ENCODE measurements at places on chromosomes 2 and 18. TPM values are rescaled to one million over a fixed set of nuclear protein-coding genes. Genes with fewer than 3 reads are reported as not detected.

DNA sequence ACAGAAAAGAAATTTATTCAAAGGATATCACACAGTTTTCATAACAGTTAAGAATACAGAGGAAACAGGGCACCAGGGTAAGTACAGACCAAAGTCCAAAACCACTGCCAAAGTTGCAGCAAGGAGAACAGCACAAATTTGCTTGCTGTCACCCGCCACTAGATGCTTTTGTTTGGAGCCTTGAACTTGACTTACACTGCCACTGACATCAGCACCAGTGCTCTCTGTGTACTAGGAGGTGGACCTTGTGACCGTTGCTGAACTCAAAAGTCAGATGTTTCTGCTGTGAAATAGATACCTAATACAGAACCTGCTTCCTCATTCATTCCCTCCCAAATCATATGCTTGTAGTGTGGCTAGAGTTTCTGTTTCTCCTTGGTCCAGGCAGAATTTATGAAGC, 578.3 kb upstream of the TMEFF2 start:
- DNase-seq: no peak

- DNase-seq: no peak
Observed at GRCh38 chr2:26251893-26252292, 7.2 kb downstream of the HADHB start.

The SERPINB3 gene
- not detected for total RNA-seq

- peak; percentile 36 for DNase-seq
Observed at GRCh38 chr2:222939208-222939856, 78.5 kb downstream of the ACSL3 start.

The LCT gene
- not detected for total RNA-seq

The SLC14A1 gene
- total RNA-seq: not detected

The NEB gene
- total RNA-seq: 0.14 TPM

The IL36G gene
- not detected for total RNA-seq

The TMEM198 gene
- total RNA-seq: 4.2 TPM

- DNase-seq: no peak
Observed at GRCh38 chr2:109172556-109173105, 43.6 kb downstream of the SH3RF3 start.

The CYS1 gene
- 0.63 TPM for total RNA-seq

The PIEZO2 gene
- 6.5 TPM for total RNA-seq

GRCh38 chr18:12314591-12315305, 6.7 kb downstream of the TUBB6 start:
- DNase-seq: no peak

DNA sequence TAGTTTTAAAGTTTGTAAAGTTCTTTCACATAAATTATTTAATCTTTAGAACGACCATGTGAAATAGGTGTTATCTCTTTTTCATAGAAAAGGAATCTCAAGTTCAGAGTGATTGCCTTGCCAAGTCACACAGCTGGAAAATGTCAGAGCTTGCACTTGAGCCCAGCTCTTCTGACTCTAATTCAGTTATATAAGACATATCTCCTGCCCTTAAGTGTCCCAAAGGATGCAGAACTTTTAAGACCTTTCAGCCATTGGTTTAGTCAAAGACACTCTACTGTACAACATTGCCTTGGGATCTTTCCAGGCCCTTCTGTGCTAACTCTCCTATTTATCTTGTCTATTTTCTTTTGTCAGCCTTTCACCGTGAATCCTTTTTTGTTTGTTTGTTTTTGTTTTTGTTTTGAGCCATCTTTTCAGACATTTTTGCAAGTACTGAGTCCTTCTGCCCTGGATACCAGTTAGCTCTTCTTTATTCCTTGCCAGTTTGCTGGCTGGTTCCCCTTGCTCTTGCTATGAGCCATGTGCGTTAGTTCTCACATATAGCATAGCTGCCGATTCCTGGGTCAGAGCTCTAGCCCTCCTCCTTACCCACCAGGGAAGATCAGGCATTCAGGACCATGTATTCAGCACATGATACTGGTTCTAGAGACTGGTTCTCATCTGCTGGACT, 160.0 kb upstream of the MYO3B start:
- no peak for DNase-seq

DNA sequence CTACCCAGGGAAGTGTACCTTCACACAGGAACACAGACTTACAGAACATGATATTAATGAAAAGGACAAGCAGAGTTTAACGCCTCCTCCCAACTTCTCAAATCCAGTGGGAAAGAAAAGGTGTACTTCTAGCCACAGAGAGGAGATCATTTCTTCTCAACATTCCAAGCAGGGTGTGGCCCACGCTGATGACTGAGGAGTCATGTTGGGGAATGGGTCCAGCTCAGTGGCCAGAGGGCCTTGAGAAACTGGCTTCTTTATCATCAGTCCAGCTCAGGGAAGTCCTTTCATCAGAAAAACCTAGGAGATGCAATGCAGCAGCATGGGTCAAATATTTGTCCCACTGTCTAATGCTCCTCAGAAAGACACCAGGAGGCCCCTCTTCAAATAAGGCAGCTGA, 63.0 kb downstream of the RBM43 start:
- no peak for DNase-seq

The AFG3L2 gene
- 132 TPM for total RNA-seq

DNA sequence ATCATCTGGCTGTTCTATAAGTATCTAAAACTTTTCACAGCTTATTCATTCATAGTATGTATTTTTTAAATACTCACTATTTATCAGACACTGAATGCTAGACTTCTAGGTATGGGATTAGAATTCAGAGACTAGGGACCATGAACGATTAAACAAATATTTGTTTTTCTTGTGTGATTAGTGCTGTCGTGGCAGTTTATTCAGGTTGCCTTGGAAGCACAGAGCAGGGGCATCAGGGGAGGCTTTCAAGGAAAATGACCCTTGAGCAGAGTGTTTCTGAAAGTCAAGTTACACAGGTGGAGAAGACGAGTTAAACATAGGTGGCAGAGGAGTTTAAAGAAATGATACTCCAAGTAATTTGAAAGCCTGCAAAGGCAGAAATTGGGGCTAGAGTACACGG, 5.7 kb downstream of the SPOPL start:
- DNase-seq: no peak

- peak; percentile 86 for DNase-seq
Observed at GRCh38 chr2:1728821-1729220, 15.5 kb downstream of the PXDN start.

The ARHGAP28 gene
- 24.5 TPM for total RNA-seq

- peak; percentile 47 for DNase-seq
Observed at GRCh38 chr2:240155048-240155744, 14.7 kb upstream of the OTOS start.

All from H7 (cell line).